ENCODE measurements at places on chromosomes 1 and 21. TPM values are rescaled to one million over a fixed set of nuclear protein-coding genes. Genes with fewer than 3 reads are reported as not detected.

The DFFB gene
- 12.0 TPM for total RNA-seq

The CTBS gene
- total RNA-seq, result 15.3 TPM

The TMEM51 gene
- 29.6 TPM for total RNA-seq

The SLC19A2 gene
- total RNA-seq, result 11.6 TPM

The VANGL2 gene
- total RNA-seq, result not detected

The SPAG17 gene
- not detected for total RNA-seq

The CHAF1B gene
- 7.7 TPM for total RNA-seq

The SPRR3 gene
- not detected for total RNA-seq

The SUMO3 gene
- total RNA-seq, result 105 TPM

The PAPPA2 gene
- 1.6 TPM for total RNA-seq

The MROH9 gene
- 0.43 TPM for total RNA-seq

The OR2T12 gene
- total RNA-seq, result not detected

The CLSTN1 gene
- 190 TPM for total RNA-seq

The PADI2 gene
- total RNA-seq, result 0.29 TPM

The SLC44A5 gene
- under 0.01 TPM for total RNA-seq

The XCL1 gene
- total RNA-seq, result 0.14 TPM

The SLC35F3 gene
- total RNA-seq, result 1.9 TPM

The SLFNL1 gene
- 0.44 TPM for total RNA-seq

The FAM72B gene
- total RNA-seq, result 1.5 TPM
